Pulmonary artery endothelial cell (primary cell): ENCODE measurements at places on chromosomes 2 and 18. TPM values are rescaled to one million over a fixed set of nuclear protein-coding genes. Genes with fewer than 3 reads are reported as not detected.

CCDC74B gene
- 1.2 and 1.5 TPM in 2 replicates for total RNA-seq

GKN2 gene
- not detected in 2 replicates for total RNA-seq

FAM168B gene
- total RNA-seq, result 113 and 141 TPM in 2 replicates

DYNC1I2 gene
- 152 and 171 TPM in 2 replicates for total RNA-seq

OTOS gene
- not detected in 2 replicates for total RNA-seq

REG3G gene
- total RNA-seq, result not detected in 2 replicates

GNAL gene
- total RNA-seq, result 0.18 and 0.46 TPM in 2 replicates

POTEE gene
- 0.04 and 0.07 TPM in 2 replicates for total RNA-seq

HRH4 gene
- total RNA-seq, result 0.07 TPM in 1 of 2 replicates, not detected in the other
